ENCODE measurements at places on chromosomes 4 and X.

DNA sequence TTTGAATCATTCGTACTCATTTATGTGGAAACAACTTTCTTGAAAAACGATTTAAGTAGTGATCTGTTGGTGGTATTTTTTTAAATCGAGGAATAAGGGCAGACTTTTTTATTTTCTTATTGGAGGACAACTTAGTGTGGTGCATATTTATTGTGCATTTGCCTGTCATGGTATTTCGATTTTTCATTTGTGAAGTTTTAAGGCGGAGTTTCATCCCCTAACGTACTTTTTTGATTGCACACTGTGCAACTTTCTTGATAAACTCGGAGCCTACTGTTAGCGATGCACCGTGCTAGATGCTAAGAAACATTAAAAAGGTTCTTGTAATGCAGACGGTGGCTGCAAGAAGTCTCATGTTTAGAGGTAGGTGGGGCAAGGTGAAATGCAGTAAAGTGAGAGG, 1.4 kb downstream of the ZFX start:
- no peak for DNase-seq

DNA sequence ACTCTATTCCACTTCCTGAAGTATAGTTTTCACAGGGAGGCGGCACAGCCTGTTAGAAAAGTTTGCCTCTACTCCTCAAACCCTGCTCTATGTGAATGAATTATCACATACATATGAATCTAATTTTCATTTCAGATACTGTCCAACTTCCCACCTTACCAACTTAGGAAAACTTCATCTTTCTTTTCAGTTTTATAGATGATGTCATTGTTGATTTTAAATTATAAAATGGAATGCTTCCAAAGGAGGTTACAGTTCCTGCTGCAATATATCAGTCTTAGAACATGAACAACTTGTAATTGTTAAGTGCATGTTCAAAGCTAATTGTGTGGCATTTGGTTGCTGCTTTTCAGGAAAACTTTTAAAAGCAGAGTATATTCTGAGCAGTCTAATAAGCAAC, 92.4 kb downstream of the NEUROG2 start:
- DNase-seq = no peak

GRCh38 chr4:81019006-81019405, 11.5 kb upstream of the BMP3 start:
- no peak for DNase-seq

GRCh38 chrX:153773741-153774575, 6.9 kb upstream of the SRPK3 start:
- no peak for DNase-seq

- DNase-seq = no peak
Measured at GRCh38 chr4:65302145-65302544, 368.1 kb downstream of the EPHA5 start.

DNA sequence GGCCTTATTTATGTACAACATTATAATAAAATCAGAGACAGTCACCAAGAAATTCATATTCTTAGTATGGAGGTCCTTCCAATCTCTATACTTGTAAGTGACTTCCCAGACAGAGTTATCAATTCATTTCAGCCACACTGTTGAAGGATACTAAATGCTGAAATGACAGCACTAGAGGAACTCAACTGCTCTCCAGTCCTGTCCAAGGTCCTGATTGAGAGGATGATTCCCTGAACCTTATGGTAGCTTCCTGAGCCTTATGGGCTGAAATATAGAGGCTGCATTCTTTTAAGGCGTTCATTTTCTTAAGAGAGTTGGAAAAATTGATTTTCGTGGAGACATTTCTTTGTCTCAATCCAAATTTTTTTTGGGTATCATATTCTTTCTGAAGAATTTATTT, 205.9 kb downstream of the TLL1 start:
- DNase-seq = no peak

GRCh38 chr4:5510504-5510903, 197.9 kb downstream of the EVC2 start:
- DNase-seq = no peak

DNA sequence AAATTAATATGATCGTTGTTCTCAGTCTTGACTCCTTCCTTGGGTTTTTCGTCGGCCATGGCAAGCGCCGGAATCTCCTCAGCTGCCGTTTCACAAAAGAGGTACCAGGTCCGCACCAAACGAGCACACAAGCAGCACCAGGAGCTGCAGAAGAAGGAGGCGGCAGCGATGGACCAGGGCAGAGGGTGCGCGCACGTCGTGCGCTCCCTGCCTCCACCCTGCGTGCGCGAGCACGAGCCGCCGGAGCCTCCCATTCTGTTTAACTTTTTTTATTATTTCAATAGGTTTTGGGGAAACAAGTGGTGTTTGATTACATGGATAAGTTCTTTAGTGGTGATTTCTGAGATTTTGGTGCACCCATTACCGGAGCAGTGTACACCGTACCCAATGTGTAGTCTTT, 158.2 kb downstream of the PLS3 start:
- DNase-seq = no peak

GRCh38 chr4:3775576-3775975, 9.4 kb downstream of the ADRA2C start:
- no peak for DNase-seq

- DNase-seq = no peak
Measured at GRCh38 chr4:13860126-13860525, 232.6 kb upstream of the BOD1L1 start.

GRCh38 chrX:153469811-153470410, 465 bp downstream of the HAUS7 start:
- DNase-seq = no peak

DNA sequence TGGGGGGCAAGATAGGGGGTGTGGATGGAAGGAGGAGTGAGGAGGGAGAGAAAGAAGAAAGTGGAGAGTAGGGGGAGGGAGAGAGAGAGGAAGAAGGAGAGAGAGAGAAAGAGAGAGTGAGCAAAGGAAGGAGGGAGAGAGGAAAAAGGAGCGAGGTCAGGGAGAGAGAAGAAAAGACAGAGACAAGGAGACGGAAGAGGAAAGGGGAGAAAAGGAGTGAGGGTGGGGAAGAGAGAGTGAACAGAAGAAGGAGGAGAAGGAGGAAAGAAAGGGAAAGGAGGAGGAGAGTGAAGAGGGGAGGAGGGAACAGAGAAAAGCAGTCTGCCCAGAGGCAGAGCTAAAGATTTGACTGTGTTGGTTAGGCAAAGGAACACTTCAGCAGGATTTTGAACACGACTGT, 181.6 kb downstream of the MID1IP1 start:
- no peak for DNase-seq

DNA sequence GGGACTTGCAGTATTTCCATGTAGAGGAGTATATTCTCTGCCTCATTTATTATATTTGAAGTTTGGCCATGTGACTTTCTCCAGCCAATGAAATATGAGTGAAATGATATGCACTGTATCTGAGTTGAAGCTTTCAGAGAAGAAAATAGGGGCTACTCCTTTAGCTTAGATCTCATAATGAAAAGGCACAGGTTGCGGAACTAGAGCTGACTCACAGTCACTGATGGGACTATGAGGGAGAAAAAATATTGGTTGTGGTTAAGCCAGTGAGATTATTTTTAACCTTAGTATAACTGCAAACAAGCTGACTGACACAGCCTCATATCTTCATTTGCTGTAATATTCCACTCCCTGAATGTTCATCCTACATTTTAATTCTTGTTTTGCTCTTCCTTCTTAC, 1104.3 kb downstream of the RPA4 start:
- no peak for DNase-seq

GRCh38 chr4:76011700-76012387, 4.5 kb upstream of the CXCL9 start:
- DNase-seq = no peak

- no peak for DNase-seq
Measured at GRCh38 chr4:83392562-83392961, 57.9 kb upstream of the HPSE start.

GRCh38 chr4:119745351-119745750, 116.7 kb upstream of the PDE5A start:
- no peak for DNase-seq

- DNase-seq = no peak
Measured at GRCh38 chr4:54545663-54546424, 111.9 kb upstream of the KIT start.

- no peak for DNase-seq
Measured at GRCh38 chr4:10577508-10578426, 106.8 kb downstream of the CLNK start.

DNA sequence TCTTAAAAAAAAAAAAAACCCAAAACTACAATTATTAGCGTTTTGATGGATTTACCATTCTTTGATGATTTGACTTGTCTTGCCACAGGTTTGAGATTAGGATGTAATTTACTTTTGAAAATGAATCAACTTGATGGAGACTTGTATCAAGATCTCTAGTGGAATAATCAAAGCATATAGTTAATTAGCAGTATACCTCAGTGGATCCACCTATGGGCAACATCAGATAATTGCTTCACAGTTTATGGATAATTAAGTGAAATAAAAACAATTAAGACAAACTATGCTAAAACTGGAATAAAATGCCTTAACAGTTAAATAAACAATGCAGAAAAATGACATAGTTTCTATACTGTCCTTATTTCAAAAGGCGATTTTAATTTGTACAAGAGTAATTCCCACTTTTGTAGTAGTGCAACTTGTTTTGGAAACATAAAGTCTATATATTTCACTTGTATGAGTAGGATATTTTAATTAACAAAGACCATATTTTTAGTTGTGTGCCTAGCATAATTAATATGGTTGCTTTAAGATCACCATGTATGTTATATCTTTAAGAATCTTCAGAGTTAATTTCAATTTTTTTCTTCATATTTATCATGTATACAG, 4.2 kb downstream of the CPEB2 start:
- no peak for DNase-seq

Data from T-helper 1 cell (primary cell).